ENCODE measurements at places on chromosomes 3 and 15.

GRCh38 chr15:70276401-70276800 lies 178.7 kb upstream of the TLE3 start:
- DNase-seq = no peak

DNA sequence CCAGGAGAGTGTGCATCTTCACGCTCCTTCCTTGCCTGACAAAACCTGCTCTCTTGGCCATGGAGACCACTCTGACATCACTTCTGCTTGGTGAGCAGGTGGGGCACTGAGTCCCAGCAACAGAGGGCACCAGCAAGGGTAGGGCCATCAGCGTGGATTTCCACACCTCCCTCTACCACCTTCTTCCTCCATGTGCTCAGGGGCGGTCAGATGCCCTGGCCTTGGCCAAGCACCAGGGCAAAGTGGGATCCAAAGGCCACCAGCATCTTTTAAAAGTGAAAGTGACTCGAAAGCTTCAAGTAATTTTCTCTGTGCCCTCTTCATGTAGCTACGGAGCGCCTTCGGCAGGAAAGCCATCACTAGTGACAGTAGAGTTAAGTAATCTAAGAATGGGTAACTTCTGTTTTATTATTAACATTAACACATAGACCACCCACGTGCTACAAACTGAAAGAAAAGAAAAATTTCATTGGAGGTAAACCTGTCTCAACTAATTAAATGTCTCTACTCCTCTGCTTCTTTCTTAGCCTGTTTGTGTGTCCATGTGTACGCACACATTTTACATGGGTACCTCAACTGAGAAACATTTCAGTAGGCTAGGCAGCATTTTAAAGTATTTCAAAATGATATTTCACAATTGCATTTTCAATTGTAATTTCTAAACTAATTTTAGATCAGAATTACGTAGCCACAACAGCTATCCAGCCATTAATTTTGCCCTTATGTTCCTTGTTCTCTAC lies 57.9 kb downstream of the CHSY1 start:
- DNase-seq = no peak

DNA sequence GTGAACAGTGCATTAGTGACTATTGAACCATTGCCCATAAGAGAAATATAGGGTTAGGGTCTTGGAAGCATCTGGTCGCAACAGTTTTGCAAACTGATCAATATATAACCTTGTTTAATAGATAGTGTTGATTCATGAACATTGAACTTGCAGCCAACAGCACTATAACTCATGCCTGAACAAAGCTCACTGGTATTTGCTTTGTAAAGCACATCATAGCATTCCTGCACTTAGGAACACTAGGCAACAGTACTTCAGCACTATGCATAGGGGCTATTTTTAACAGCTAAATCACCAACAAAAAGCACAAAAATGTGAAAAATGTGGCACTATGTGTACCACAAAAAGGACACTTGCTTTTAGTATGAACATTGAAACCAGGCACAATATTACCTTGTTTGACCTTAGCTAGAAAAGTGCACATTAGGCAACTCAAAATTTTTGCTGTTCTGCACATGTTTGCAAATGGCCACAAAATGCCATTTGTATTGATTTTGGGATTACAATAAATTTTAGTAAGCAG lies 68.0 kb downstream of the OXNAD1 start:
- DNase-seq = no peak

DNA sequence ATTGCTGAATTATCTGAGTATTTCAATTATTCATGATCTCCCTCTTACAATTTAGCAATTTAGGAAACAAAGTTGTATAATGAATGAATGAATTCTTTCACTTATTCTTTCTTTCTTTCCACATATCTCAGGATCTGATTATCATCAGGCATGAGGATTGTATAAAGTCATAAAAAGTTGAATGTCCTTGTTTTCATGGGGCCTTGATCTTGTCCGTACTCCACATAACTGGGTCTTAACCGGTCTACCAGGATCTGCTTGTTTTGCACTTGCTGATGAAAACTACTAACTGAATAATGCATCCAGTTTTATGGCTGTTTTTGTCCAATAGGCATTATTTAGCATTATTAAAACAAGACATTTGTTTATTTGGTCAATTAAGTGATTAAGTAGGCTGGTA lies 12.6 kb downstream of the C3orf85 start:
- DNase-seq = no peak

GRCh38 chr3:181134873-181135272 lies 145.3 kb upstream of the DNAJC19 start:
- DNase-seq = no peak

DNA sequence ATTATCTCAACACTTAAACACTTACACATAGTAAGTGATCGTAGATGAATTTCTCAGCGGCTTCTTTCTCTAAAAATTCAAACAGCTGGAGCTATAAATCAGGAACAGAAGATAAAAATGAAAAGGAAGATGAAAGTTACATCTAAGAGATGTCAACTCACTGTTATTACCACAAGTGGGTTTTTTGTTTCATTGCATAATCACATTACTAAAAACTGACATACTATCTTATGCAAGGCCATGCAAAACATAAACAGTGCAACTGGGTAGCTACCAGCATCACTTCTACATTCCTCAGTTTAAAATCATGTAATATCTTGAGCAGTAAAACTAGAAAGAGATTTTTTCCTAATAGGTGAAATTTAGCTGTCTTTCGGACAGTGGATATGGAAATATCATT lies 14.9 kb downstream of the MINDY4B start:
- DNase-seq = no peak

GRCh38 chr3:67580430-67581000 lies 73.9 kb downstream of the SUCLG2 start:
- no peak for DNase-seq

GRCh38 chr15:39100106-39100660 lies 480.7 kb upstream of the THBS1 start:
- no peak for DNase-seq

DNA sequence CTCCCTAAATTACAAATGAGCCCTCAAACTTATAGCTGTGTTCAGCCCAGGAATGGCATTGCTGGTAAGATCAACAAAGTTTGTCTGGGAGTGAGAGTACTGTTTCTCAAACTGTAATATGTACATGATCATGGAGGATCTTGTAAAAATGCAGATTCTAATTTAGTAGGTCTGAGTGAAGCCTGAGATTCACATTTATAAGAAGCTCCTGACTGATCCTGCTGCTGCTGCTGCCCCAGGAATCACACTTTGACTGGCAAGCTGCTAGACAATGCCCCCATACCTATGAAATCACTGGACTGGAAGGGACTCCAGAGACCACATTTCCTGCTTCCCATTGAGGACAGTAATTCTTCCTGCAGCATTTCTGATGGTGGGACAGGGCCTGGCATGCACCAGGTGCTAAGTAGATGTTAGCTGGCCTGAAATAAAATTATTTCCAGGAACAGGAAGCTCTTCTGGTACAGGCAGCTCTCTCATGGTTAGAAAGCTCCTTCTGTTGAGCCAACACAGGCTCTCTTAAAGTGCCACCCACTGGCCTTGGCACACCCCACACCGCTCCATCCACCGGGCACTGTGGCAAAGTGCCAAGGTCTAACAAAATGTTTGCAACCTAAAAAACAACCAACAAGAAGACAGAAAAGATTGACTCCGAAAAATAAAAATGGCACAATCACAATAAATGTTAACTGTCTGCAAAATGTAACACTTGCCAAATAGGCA lies 36.7 kb upstream of the ZNF710 start:
- DNase-seq = no peak

DNA sequence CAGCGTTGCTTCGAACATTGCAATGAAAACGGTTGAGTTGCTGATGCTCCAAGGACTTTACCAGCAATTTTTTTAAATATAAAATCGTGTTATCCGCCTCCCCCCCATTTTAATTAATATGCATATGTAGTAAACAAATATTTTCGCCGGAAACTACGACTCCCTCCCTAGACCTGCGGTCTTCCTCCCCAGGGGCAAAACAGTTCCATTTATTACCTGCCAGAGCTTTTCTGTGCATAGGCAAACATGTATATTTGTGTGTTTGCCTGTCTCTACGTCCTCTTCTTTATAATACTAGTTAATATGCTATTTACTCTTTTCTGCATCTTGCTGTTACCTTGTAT lies 593 bp upstream of the RSL24D1 start:
- DNase-seq = no peak

GRCh38 chr3:187049462-187050101 lies 89.7 kb downstream of the RPL39L start:
- no peak for DNase-seq

DNA sequence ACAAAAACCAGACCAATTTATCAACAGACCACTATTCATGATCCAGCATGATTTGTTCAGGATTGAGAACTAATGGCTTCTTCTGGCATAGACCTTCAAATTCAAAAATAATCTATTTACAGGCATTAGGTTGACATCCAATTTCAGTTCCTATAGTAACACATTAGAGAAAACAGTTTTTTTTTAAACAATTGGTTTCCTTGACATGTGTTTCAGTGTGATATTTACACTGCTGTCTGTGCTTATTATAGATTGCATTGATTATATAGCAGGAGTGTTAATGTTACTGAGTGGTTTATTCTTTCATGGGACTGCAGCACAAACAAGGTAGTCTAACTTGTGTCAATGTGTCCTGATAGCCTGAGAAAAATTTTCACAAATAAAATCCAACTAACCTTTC lies 579.3 kb downstream of the PLOD2 start:
- no peak for DNase-seq

GRCh38 chr15:78212546-78213424 lies 21.6 kb downstream of the ACSBG1 start:
- DNase-seq = no peak

GRCh38 chr3:15498431-15499214 lies 22.9 kb downstream of the COLQ start:
- DNase-seq = no peak

GRCh38 chr3:125186261-125186787 lies 26.2 kb downstream of the SLC12A8 start:
- no peak for DNase-seq

- no peak for DNase-seq
Observed at GRCh38 chr3:34261001-34261385, 462.6 kb downstream of the PDCD6IP start.

GRCh38 chr3:148883163-148883562 lies 18.1 kb downstream of the CPA3 start:
- peak; percentile 6 for DNase-seq

DNA sequence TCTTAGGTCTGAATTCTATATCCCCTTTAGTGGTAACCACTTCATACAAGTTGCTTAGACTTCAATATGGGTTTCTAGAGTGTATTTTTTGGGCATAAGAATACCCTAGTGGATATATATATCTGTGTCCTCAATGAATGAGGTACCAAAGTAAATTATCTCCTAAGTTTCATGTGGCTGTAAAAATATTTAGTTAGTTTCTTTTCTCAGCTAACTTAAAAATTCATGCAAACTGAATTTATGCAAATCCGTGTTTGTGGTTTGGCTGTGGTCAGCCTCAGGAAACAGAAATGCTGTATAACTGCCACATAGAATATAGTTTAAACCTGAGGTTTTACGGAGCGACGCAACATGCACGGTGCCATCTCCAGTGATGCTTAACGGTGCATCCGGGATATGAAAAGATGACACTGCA lies 80.3 kb downstream of the PEX5L start:
- no peak for DNase-seq

DNA sequence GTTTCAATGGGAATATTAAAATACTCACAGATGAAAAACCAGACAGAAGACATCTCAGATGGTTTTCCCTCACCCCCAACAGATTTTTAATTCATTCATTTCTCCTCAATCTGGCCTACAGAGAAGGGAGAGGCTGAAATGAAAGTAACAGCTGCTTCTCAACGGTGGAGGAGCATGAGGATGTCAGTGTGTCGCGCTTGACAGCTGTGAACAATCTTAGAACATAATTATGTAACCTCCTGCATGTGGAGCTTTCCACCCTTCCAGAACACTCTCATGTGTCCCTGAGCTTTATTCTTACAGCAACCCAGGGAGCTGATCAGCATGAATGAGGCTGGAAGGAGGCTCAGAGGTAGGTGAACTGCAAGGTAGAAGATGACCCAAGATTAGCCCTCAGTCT lies 52.7 kb downstream of the MB21D2 start:
- DNase-seq = no peak

GRCh38 chr3:161754420-161755053 lies 257.9 kb downstream of the OTOL1 start:
- DNase-seq = no peak

DNA sequence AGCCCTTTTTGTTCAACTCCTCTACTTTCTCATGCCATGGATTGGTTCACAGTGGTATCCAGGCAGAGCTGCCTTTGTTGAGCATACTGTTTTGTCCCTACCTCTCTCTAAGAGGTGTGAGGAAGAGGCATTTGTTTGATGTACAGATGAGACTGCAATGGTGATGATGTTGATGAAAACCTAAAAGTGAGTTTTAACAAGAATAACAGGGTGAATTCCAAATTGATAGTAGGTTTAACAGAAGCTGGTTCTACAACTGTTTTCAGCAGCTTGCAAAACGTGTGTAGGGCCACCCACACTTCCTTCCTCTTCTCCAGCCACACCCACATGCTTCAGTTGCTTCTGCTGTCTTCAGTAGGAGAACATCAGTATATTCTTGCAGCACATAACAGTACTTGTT lies 10.2 kb downstream of the SNRK start:
- DNase-seq = no peak

GRCh38 chr3:179432021-179432420 lies 19.2 kb downstream of the GNB4 start:
- DNase-seq = no peak

DNA sequence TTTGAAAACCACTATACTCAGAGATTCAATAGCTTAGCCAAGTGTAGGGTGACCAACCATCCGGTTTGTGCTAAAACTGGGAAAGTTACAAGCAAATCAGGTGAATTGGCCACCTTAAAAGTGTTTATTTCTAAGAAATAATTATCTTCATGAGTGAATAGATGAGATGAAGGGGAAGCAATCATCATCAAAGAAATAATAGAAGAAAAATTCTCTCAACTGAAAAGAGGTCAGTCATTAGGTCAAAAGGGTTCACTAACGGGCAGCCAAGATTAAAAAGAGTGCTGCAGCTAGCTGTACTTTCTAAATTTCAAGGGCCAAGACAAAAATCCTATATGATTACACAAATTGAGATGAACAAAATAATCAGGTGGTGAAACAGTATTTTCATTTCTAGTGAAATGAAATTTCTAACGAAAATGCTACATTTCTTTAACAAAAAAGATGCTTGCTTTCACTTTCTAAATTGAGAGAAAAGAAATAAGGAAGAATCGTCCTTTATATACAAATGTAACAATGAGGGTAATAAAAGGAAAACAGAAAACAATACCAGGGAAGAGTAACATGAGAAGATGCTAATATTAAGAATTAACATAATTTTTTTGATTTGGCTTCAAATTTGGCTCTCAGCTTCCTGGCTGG lies 34.7 kb upstream of the TSC22D2 start:
- DNase-seq = no peak

GRCh38 chr15:41241221-41241964 lies 10.3 kb downstream of the CHP1 start:
- DNase-seq = peak; percentile 63

GRCh38 chr15:93479715-93480114 lies 390.7 kb upstream of the RGMA start:
- DNase-seq = no peak

Data from DMS153 (cell line).